ENCODE measurements at places on chromosomes 3 and 15.
A peak's percentile ranks its signal among the peaks of the same experiment; 100 is the strongest.

DNA sequence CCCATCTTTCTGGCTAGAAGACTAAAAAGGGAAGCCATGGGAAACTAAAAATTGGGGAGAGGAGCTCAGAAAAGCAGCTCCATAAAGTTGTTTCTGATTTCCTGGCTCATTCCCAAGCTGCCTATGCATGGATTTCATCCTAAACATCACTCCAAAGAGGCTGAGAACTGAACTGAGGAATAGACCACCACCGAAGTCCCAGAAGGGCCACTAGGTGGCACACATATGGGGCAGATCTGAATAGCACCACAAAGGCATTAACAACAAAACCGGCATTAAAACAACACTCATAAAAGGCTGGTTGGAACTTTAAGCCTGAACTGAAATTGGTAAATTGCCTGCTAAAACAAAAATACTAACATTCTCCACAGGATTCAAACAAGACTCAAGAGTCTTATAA lies 106.3 kb downstream of the PLD1 start:
- peak; percentile 49 for DNase-seq

DNA sequence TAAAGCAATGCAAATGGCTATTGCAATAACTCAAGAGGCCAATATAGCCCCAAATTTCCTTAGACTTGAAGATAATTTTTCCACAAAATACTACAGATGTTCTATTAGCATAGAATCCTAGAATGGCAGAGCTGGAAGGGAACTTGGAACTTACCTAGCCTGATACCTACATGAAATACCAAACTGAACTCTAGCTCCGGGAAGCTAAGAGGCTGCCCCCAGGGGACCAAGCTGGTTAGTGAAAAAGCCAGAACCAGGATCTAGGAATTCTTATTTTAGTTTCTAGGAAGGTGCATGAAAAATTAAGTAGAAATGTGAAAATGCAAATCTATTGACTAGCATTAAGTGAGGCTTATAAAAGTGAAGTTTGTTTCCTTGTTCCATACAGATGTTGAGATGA lies 256.0 kb upstream of the CBLB start:
- no peak for DNase-seq

- DNase-seq: no peak
These were observed 761.0 kb downstream of the ROBO2 start for GRCh38 chr3:77800893-77801292.

- no peak for DNase-seq
These were observed 78.1 kb downstream of the AAGAB start for GRCh38 chr15:67176195-67176971.

DNA sequence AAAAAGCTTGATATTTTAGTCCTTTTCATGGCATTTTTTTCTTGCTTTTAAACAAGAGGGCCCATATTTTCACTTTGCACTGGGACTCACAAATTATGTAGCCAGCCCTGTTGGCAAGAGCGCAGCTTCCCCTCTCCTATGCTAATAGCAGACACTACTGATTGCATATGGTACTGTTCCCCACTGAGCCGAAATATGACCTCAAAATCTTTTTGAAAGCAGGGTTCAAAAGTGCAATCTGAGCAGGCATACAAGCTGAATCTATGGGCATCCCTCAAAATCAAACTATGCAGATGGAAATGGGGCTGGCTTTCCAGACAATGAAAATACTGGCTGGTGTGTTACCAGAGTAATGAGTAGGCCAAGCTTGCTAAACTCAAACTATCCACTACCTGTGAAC lies 225.2 kb upstream of the SETMAR start:
- no peak for DNase-seq

DNA sequence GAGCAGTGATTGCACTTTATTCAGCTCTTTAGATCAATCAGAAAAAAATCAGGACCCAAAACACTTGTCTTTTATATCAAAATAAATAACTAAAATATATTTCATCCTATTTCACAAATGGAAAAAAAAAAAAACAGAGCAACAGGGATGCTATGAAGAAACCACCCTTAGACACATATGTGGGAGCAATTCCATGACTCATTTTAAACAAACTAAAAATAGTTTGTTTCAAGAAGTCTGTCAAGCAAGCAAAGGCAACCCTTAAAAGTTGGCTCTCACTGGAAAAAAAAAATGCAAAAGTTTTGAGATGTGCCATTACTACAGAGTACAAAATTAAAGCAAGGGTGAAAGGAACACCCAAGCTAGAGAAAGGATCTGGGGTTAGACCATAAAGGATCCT lies 5.7 kb downstream of the ATP13A3 start:
- DNase-seq: peak; percentile 68

DNA sequence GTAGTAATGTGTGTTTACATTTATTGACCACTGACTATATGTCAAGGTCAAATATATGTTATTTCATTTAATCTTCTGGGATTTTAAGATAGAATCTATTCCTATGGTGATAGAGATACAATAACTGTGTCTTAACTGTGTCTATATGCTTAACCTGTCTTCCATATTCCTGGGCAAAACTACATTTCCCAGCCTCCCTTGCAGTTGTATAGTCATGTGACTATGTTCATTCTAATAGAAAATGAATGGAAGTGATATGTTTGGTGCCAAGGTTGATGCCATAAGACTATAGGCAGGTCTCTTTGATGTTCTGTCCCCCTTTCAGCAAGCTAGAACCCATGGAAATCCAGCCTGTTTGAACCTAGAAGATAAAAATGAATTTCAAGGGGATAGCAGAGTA lies 258.8 kb upstream of the PDZRN3 start:
- no peak for DNase-seq

DNA sequence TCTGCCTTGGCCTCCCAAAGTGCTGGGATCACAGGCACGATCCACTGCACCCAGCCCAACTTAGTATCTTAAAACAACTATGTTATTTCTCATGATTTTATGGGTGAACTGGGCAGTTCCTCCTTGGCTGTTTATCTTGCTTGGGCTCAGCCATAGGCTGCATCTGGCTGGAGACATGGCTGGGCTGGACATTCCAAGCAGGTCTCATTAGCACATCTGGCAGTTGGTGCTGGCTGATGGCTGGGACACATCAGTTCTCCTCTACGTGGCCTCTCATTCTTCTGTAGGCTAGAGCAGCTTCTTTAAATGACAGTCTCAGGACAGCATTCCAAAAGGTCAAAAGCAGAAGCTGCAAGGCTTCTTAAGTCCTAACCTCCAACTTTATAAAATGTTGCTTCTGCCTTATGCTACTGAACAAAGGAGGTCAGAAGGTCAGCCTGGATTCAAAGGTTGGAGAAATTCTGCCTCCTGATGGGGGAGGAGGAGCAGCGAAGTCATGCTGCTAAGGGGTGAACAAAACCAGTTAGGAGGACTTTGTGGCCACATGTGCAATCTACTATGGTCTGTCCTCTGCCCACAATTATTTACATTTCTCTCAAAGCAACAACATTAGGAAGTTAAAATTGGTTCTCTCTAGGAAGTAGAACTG lies 144.0 kb downstream of the AQP9 start:
- peak; percentile 96 for DNase-seq

GRCh38 chr3:197197334-197197733 lies 101.1 kb downstream of the DLG1 start:
- DNase-seq: no peak
